IMR-90 (cell line): ENCODE measurements at places on chromosomes 4 and X. TPM values are rescaled to one million over a fixed set of nuclear protein-coding genes. Genes with fewer than 3 reads are reported as not detected.

DNA sequence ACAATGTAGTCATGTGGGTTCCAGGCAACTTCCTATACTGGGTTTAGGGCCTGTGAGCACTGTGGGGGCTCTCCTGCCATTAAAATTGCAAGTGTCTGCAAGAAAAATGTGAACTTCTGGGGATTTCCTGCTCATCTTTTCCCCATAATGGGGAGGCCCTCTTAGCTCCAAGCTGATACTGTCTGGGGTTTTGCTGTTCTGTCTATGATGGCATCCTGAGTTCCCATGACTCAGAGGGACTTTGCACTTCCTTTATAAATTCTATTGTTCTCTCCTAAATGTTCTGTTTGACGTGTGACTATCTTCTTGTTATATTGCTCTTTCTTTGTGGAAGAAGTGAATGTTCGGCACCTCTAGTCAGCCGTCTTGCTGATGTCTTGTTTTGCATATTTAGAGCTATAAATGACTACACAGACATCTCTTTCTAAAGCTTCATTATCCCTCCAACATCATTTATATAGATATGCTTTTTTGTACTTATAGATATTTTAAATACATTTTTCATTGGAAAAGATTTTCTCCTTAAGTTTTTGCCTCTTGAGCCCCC lies 465.8 kb downstream of the NAF1 start:
- DNase-seq: no peak

GRCh38 chr4:4625488-4625887 lies 83.6 kb upstream of the STX18 start:
- DNase-seq: peak; percentile 84

DNA sequence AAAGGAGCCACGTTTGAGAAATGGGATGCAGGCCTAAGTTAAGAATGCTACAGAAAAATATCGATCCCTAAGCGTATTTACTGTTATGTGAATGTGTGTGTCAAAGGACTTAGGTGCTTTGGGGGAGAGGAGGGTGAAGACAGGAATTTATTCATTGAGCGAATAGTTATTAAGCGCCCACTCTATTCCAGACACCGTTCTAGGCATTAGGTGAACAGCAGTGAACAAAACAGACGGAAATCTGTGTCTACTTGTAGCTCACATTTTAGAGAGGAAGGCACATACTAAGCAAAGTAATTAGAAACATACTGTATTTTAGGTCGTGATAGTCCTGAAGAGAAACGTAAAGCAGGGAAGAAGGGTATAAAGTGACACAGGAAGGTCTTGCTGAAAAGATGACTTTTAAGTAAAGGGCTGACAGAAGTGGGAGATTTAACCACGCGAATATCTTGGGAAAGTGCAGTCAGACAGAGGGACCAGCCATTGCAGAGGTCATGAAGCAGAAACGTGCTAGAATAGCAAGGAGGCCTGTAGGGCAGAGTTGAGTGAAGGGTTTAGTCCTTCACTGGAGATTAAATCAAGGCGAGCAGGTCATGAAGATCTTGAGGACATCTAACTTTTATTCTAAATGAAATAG lies 541 bp downstream of the AIMP1 start:
- DNase-seq: no peak

GRCh38 chr4:185811509-185812364 lies at the start of gene SORBS2:
Gene SORBS2, minus strand, starts transcription at chr4:185812194. Its CDS starts 121,623 bp downstream, at chr4:185690571.
- DNase-seq: peak; percentile 25

KLF3 gene
- 8.2 and 9.4 TPM in 2 replicates for total RNA-seq

ADH1A gene
- total RNA-seq: not detected in 2 replicates
